Right renal cortex interstitium (tissue), 3 donors: ENCODE measurements at places on chromosomes 7 and 10.

DNA sequence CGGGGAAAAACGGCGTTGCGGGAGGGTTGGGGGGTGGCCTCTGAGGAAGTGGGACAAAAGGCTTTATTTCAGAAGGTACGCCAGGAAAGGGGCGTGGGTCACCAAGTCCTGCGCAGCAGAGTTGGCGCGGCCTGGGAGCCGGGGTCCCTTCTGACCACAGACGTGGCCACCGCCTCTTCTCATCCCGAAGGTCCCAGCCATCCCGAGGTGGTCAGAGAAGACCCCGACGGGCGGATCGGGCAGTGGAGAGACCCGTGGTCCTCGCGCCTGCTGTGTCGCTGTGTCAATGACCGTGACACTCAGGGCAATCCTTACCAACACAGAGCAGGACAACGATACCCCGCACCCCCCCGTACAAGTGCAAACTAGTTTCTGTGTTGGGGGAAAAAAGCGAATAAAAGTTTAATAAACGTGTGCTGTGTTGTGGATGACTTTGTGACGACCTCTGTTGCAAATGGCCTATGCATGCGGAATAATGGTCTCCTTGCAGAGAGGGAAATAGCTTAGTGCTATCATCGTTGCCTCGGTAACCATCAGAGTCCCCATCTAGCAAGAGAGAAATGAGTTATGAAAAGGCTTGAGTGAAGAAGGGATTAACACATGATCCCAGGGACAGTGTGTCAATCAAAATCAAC lies 19.4 kb upstream of the GATA3 start:
- DNase-seq, result no peak

DNA sequence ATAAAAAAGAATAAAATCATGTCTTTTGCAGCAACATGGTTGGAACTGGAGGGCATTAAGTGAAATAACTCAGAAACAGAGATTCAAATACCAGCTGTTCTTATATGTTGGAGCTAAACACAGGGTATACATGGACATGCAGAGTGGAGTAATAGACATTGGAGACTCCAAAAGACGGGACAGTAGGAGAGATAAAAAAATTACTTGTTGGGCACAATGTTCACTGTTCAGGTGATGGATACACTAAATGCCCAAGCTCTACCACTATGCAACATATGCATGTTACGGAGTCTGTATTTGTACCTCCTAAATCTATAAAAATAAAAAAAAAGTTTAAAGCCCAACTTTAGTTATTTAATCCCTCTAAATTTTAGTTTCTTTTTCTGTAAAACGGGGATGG lies 184.6 kb upstream of the TPK1 start:
- DNase-seq, result no peak

DNA sequence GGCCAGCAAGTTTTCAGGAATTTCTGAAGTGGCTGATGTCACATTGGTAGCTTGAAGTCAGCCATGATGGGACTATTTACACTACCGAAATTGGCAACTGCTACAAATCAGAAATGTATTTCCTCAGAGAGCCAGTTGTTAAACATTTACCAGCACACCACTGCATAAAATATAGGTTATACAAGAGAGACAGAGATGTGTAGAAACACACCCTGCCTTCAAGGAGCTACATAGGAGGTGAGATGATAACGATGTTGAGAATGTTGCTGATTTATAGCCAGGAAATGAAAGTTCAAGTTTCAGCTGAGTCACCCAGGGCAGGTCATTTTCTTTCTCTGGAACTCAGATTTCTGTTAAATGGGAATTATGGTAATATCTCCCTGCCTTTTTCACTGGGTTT lies 46.0 kb upstream of the TCF7L2 start:
- no peak for DNase-seq

GRCh38 chr7:153858355-153858754 lies 193.8 kb upstream of the DPP6 start:
- no peak for DNase-seq

- no peak for DNase-seq
Measured at GRCh38 chr10:44937196-44938005, 22.2 kb upstream of the RASSF4 start.

GRCh38 chr7:122269241-122269640 lies 35.3 kb downstream of the FEZF1 start:
- DNase-seq, result no peak

DNA sequence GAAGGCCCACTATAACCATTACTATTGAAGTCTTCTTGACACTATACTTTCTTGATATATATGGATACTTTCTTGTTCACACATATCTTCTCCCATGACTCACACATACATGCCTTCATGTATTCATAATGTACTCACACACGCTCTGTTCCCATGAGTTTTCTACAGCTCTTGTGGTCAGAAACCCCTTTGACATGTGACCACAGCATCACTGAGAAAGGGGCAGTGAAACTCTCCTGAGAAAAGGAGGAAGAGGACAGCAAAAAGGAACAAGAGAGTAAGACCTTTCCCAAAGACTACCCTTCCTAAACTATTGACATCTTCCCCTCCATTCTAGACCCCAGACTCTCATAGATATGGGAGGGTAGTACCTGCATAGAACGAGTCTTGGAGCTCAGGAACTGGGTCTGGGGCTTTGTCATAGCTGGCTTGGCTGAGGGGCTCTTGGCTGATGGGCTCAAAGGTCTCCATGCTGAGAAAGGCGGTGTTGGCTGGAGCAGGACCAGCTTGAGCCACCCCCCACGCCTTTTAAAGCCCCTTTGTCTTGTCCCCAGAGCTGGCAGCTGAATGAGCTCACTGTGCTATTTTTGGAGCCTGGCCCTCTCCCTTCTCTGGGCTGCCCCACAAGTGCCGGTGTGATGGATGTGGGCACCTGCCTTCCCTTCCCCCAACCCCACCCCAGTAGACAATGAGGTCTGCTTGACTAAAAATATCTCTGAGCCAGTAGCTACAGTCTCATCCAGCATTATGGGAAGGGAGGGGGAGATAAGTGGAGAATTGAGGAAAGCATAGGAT lies 5.1 kb downstream of the SYNPO2L start:
- DNase-seq, result no peak

DNA sequence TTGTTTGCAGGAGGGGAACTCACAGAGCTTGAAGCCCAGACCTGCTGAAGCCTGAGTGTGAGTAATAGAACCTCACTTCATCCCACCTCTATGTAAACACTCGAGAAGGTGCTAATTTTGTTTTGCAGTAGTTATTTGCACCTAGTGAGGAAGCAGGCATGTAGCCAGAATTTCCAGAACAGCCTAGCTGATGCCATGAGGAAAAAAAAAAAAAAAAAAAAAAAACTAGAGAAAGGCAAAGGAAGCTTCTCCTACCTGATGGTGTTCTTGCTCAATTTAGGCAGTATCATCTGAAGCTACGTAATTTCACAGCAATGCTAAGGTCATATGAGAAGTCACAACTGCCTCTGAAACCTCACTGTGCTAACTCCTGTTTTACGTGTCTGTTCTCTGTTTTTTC lies 13.6 kb upstream of the GPR37 start:
- DNase-seq, result no peak
